Activated CD4-positive, alpha-beta T cell treated with anti-CD3 and anti-CD28 coated beads, Interleukin-2, amount 50 U/mL, for 48 hours (primary cell): ENCODE measurements at places on chromosomes 13 and 19.
A peak's percentile ranks its signal among the peaks of the same experiment; 100 is the strongest.

DNA sequence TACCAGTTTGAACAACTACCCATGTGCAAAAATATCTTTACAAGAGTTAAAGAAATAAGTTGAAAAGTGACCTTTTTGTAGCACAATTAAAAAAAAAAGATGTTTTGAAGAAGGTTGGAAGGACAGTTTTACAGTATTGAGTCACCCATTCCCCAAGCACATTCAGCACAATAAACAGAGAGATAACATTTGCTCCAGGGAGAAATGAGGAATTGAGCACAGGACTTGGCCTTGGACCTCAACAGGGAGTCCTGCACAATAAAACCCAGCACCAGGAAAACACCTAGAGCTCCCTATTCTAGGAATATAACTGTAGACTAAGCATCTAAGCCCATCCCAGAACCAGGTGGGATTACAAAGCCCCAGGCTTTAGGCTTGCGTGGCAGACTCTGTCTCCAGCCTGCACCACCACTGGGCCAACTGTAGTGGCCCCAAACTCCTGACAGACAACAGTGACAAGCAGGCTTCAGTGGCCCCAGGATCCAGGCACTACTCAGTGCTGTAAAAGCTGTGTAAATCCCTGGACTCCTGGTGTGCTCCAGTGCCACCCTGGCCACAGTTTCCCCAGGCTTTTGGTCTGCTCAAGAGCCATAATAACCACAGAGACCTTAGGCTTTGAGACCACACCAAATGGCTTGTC is 857.2 kb downstream of the SLITRK1 start:
- DNase-seq, result no peak

GRCh38 chr13:24043590-24044350 is 116.8 kb upstream of the SPATA13 start:
- DNase-seq, result no peak

DNA sequence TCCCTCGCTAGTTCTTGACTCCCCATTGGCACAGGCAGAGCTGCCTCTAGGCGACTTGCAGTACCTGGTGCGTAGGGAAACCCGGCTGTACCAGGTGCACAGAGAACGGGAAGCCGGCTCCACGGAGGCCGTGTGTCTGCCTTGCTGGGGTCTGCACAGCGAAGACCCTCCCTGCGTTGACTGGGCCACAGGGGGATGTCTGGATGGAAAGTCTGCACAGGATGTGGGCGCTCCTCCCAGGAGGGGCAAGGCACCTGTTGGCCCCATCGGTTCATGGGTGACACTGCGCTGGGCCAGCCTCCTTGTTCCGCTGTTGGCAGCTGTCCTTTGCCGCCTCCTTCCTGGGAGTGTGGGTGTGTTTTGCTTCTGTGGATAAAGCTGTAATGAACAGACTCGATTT is 138.3 kb downstream of the TEX29 start:
- DNase-seq, result no peak

GRCh38 chr13:27339299-27339698 is 68.7 kb downstream of the RASL11A start:
- DNase-seq, result peak; percentile 55

GRCh38 chr13:45623516-45624090 is 8.1 kb upstream of the ERICH6B start:
- no peak for DNase-seq

DNA sequence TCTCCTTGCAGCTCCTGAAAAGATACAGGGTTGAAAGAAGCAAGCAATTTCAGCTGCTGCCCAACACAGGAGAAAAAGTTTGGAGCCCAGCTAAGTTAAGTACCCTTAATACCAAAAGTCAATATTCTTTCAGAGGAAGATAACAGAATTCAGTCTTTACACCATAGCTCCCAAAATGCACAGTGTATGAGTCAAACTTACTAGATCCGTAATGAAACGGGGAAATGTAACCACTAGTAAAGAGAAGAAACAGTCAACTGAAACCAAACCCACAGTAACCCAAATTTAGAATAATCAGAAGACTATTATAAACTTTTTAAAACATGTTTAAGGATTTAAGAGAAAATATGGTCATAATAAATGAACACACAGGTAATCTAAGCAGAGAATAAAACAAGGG is 45.2 kb downstream of the SUCLA2 start:
- DNase-seq, result no peak

- DNase-seq, result no peak
Measured at GRCh38 chr13:44331446-44331845, 42.2 kb upstream of the SERP2 start.

DNA sequence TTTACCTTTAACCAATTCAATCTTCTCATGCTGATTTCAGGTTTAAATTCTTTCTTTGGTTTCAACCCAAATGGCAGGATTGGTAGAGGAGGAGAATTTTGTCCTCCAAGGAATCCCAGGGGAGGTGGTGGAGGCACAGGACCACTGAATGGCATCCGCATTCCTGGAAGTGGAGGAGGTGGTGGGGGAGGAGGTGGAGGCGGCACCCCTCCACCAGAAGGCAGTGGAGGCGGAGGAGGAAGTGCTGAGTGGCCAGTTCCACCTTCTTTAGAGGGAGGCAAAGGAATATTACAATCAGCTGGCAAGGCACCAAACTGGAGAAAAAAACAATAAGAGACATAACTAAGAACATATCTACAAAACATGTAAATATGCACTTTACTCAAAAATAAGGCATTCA is 192.9 kb downstream of the DIAPH3 start:
- no peak for DNase-seq

DNA sequence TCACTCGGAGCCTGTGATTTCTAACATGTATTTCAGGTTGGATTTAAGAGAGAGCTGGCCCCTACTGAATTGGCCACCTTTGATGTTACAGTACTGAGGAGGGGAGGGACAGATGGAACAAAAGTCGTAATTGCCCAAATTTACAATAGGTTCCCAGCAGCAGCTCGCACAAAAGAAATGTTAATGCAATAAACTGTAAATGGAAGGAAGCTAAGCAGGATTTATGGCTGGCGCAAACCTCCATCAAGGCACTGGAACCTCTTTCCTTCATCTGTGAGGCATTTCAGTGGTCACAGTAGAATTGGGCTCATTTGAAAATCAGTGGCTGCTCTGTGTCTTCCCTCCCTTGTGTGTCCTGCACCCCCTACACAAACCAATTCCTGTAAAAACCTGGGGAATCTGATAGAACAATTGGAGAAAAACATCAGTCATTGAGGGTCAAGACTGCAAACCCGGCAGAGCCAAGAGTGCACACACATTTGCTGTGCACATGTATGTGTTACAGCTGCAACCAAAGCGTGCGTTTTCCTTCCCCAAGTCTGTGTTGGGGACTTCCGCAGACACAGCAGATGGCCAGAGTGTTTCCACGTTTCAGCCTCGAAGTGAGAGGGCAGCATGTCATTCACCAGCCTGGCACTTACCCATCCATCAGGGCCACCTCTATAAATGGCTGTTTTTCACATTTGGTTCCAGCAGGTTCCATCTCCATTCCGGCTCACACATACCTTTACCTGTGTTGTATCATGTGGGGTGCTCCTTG is 192.8 kb downstream of the TM9SF2 start:
- DNase-seq, result no peak

- DNase-seq, result no peak
Measured at GRCh38 chr13:31468114-31468902, 268.5 kb downstream of the B3GLCT start.

DNA sequence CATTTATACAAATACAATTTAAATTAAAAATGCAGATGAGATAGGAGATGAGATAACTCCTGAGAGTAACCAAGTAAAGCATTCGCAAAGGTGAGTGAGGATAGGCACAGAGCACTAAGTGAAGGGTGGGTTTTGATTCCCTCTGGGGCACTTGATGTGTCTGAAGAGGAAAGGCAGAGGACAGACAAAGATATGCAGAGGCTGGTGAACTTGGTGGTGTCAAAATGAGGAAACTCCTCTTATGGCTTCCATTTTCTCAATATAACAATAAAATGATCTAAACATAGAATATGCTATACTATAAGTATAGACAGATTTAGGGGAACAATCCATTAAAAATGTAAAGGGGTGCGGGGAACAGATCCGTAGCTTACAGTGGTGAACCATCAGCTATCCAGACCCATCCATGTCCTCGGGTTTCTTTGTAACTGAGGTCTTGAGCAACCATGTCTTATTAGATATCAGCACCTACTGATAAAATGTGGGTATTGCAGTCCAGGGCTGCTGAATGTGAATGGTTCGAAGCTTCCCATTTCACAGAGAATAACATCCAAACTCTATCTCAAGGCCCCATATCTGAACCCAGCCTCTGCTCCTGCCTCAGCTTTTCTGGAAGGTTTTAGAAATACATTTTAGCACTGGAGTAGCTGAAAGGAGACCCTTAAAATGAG is 73.9 kb upstream of the SLC10A2 start:
- DNase-seq, result no peak

DNA sequence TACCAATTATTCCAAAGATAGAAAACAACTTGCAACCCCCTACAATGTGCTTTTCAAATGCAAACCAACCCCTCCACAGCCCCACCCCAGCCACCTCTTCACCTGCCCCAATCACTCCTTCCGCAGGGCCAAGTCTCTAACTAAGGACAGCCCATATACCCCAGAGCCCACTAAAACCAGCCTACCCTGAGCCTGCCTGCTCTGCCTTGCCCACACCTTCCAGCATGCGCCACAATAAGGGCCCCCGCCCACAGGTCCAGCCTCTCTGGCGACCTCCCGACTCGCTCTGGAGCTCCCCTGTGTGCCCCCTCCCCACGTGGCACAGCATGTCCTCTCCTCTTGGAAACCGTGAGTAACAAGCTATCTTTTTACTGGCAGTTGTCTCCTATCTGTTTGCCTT is 42.8 kb upstream of the MEDAG start:
- DNase-seq, result no peak

DNA sequence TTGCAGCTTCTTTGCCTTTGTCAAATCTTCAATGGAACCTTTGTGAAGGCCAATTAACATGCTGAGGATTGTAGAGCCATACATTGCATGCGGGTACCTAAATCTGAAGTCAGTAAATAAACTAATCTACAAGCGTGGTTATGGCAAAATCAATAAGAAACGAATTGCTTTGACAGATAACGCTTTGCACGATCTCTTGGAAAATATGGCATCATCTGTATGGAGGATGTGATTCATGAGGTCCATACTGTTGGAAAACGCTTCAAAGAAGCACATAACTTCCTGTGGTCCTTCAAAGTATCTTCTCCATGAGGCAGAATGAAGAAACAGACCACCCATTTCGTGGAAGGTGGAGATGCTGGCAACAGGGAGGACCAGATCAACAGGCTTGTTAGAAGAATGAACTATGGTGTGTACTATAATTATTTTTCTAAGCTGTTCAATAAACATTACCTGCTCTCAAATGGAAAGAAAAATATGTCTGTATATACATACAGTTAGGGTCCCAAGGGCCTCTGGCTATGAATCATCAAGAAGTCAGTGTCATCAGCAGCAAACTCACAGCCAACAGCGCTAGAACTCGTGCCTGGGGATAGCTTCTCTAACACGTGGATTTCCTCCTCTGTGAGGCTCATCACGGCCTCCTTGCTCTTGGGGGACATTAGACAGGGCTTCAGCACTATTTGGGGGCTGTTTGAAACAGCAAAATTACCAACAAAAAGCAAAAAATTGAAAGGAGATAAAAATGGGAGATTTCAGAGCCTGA is 2.9 kb upstream of the CD70 start:
- DNase-seq, result no peak

DNA sequence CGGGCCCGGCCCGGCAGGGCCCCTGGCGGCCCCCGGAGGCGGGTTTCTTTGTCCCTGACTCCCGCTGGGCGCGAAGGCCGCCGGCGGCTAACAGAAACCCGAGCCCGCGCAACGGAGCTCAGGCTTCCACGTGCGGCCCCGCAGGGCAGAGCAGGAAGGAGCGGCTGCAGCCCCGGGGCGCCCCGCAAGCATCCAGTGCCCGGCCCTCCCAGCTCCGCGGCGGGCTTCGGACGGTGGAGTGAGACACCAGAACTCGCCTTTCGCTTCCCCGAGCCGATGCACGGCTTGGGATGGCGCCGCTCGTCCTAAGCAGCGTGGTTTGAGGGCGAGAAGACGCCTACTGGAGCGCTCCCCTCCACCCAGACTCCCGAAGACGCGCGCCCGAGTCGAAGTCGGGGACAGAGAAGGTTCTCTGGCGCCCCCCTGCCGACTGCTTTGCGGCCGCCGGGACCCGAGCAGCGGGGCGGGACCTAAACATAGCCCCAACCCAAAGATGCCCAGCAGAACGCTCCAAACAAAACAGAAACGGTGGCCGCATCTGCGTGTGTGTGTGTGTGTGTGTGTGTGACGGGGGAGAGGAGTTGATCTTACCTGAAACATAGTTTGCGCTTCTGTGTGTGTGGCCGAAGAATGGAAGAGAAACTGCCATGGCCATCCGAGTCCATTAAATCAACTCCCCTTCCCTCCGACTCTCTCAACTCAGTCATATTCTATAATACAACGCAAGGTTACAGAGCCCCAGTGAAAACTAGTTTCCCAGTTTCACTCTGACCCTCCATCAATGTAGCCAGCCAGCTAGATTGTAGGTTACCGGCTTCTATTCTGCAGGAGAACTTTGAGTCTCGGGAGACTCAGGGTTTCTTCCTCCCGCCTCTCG is 629 bp upstream of the FGF9 start:
- DNase-seq, result peak; percentile 66

GRCh38 chr13:36445278-36445677 is 13.0 kb downstream of the CCNA1 start:
- DNase-seq, result no peak

- DNase-seq, result no peak
Measured at GRCh38 chr19:4593409-4593851, 33.9 kb upstream of the SEMA6B start.

GRCh38 chr13:67217880-67218279 is 12.3 kb downstream of the PCDH9 start:
- no peak for DNase-seq

- DNase-seq, result no peak
Measured at GRCh38 chr13:77001540-77001939, 9.7 kb downstream of the CLN5 start.

DNA sequence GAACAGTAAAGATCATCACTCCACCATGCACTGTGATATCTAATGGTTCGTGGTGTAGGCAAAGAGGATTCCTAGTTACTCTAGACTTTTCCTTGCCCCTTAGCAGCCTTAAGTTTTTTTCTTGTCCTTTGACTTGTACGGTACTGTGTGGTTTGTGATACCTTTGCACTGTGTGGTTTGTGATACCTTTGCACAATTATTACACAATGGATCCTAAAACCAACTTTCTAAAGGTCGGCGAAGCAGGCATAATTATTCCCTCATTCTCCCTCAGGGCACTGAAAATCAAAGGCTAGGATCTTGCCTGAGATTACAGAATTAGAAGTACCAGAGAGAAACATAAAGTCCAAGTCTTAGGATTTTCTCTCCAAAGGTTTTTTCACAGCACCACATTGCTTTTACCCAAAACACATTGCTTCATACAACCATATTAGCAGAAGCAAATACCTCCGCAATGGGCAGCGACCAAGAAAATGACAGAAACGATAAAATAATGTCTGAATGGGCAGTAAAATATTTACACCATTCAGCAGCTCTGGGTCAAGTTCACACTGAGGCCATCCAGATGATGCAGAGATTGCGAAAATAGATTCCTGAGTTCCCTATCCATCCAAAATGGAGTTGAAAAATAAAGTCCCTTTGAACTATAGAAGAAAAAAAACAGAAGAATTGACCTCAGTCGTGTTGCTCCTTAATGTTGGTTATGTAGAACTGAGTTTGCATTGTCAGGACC is 106.4 kb downstream of the FGF14 start:
- no peak for DNase-seq
